Type B pancreatic cell (in vitro differentiated cells): ENCODE measurements at places on chromosomes 1 and 21.

GRCh38 chr1:147509786-147510395, 31.4 kb upstream of the BCL9 start:
- no peak for DNase-seq

- no peak for DNase-seq
Measured at GRCh38 chr1:212118167-212118871, 82.8 kb downstream of the DTL start.

GRCh38 chr1:54894271-54894670, 7.3 kb upstream of the DHCR24 start:
- no peak for DNase-seq

- no peak for DNase-seq
Measured at GRCh38 chr1:16396591-16396990, 29.5 kb downstream of the SZRD1 start.

DNA sequence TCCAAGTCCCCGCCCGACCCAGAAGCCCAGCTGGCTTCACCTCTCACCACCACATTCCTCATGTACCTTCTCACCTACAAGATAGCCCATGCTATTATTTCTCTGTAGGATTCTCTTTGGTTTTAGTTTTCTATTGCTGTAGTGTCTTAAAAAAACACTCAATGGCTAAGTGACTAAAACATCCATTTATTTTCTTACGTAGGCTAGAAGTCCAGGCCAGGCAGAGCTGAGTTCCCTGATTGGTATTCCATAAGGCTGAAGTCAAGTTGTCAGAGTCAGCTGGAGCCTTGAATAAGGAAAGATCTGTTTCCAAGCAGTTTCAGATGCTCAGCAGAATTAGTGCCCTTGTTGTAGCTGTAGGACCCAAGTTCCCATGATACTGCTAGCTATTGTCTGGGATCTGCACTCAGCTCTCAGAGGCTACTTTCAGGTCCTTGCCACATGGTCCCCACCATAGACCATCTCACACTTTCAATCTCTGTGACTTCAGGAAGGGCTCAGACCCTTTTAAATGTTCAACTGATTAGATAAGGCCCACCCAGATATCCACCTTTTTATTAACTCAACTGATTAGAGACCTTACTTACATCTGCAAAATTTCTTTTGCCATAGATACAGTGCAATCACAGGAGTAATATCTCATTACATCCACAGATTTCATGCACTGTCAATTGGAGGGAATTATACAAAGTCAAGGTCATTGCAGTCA, 371.0 kb downstream of the TGFB2 start:
- DNase-seq = no peak

GRCh38 chr1:47753808-47754207, 243.4 kb downstream of the TRABD2B start:
- DNase-seq = no peak
